NCI-H1105 treated with DMSO at 0.1 percent for 48 hours (cell line): ENCODE measurements at places on chromosomes 5 and 9.

DNA sequence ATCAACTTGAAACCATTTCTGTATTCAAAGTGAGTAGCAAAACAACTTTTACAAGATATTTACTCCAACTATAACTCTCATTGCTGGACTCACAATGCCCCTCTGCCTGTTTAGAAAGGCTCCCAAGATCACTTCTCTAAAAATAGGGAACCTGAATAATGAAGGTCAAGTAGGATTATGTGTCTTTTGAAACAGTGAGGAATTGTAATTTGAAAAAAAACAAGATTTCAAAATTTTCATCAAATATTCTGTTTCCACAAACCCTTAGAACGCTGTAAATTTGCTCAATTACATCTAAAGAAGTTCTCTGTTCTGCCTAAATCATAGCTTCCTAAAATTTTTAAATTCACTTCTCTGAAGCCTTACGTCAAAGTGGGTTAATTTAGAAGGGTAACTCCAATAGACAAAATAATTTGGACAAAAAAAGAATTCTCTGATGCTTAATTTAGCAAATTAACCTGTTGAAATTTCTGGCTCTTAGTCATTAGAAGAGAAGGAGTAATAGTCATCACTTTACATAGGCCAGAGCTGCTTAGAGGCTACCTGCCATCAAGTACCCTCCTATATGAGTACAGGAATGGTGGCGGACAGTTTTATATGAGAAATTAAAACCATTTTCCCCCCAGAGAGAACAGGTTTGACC is 4.0 kb downstream of the ELL2 start:
- DNase-seq = no peak

DNA sequence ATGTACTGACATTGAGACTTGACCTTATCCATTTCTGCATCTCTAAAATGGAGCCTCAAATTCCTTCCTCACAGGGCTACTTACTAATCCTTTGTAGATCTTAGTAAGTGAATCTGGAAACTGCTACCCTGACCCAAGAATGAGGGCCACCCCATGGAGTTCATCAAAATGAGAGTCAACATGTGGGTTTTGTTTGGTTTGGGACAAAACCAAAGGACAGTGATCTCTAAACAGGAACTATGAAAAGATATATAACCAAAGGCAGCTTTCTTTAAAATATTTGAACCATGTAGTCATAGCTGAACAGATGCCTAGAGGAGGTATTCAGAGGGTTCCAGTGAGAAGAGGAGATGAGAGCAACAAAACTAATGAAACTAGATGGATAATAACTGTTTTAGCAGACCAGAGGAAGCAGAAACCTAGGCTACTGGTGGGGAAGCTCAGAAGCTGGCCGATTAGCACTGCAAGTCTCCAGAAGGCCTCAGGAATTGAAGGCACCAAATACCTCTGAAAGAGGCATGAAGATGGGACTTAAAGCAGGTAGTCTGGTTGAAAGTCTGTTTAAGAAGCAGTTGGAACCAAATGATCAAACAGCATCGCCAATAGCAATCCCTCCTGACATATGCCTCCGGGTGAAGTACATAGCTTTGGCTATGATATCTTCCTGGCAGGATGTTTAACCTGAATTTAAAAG is 45.8 kb downstream of the THOC3 start:
- no peak for DNase-seq

- no peak for DNase-seq
Observed at GRCh38 chr5:62558941-62559340, 19.7 kb upstream of the LRRC70 start.

DNA sequence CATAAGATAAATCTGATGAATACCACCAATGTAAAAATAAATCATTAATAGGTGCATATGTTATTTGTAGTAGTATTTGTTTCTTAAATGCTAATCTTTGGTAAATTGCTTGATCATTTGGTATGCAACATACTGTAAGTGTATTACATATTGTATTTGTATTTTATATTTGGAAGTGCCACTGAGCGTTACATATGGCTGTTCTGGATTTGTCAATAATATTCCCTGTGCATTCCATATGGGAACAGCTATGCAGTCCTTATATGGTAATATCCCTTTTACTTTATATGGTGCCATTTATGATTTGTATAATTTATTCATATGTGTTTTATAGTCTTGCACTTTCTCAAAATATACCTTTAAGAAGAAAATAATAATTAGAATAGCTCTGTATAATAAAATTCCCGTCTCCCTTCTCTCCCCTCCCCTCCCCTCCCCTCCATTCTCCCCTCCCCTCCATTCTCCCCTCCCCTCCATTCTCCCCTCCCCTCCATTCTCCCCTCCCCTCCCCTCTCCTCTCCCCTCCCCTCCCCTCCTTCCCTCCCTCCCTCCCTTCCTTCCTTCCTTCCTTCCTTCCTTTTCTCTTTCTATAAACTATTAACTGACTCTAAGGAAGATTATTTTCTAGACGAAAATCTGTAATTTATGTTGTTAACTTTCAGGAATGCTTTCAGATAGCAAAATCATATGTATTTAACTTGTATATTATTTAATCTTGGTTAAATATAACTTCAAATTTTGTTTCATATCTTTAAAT is 241.4 kb downstream of the CSNK1G3 start:
- DNase-seq = no peak

DNA sequence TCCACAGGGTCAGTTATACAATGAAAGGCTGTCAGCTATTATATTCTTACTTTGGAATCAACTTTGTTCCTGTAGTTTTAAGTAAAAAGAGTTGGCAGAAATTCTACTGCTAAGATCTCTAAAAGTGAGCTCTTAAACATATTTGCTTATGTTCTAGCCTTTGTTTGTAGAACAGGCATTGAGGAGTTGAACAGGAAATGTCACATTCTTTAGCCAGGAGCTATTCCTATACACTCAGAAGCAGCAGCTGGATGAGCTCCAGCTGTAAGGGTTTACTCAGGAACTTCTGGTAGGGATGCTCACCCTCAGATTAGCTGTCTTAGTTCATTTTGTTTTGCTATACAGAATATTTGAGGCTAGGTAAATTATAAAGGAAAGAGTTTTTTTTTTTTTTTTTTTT is 22.4 kb upstream of the SPINK14 start:
- no peak for DNase-seq

DNA sequence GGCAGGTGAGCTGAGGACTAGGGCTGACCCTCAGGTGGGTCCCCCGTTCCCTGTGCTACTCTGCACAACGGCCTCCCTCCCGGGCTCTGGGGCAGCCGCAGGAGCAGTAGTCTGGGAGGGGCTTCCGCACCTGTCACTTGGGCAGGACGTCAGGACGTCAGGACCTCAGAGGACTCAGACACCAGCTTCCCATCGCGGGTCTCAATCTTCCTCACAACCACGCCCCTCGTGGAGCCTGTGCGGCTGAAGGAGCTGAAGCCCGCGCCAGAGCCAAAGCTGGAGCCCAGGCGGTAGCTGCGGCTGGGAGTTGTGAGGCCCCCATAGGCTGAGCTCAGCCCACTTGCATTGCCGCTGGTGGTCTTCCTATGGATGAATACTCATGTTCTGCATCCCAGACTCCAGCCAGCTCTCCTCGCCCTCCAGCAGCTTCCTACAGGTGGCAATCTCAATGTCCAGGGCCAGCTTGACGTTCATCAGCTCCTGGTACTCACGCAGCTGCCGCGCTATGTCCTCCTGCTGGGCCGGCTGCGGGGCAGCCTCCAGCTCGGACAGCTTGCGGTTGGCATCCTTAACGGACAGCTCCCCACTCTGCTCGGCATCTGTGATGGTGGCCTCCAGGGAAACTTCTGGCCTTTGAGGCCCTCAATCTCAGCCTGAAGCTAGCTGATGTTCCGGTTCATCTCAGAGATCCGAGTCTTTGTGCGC is 381.4 kb upstream of the RGMB start:
- no peak for DNase-seq

- no peak for DNase-seq
Observed at GRCh38 chr5:74186356-74187315, 453.9 kb downstream of the ENC1 start.

- DNase-seq = no peak
Observed at GRCh38 chr9:37997636-37998374, 71.2 kb downstream of the SHB start.

DNA sequence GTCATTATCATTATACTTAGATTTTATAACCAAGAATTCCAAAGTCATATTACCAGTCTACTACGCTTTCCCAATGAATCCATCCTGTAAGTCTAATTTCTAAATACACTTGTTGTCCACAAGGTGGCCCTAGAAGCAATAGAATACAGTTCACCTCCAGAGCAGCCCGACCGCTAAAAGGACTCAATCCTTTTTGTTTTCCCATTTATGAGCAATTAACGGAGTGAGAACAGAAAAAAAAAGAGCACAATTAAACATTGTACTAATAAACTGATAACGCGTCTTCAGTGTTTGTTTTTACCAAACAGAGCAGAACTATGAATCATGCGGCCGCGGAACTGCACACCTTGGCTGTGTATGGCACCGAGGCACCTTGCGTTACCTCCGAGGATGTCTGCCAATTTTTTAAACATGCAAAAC is 160.7 kb upstream of the DAPK1 start:
- peak; percentile 76 for DNase-seq

GRCh38 chr9:123945532-123945931 is 15.6 kb upstream of the DENND1A start:
- no peak for DNase-seq

- no peak for DNase-seq
Observed at GRCh38 chr5:39605588-39606575, 181.1 kb upstream of the DAB2 start.

- no peak for DNase-seq
Observed at GRCh38 chr9:8668231-8668630, 868.7 kb upstream of the DMAC1 start.

DNA sequence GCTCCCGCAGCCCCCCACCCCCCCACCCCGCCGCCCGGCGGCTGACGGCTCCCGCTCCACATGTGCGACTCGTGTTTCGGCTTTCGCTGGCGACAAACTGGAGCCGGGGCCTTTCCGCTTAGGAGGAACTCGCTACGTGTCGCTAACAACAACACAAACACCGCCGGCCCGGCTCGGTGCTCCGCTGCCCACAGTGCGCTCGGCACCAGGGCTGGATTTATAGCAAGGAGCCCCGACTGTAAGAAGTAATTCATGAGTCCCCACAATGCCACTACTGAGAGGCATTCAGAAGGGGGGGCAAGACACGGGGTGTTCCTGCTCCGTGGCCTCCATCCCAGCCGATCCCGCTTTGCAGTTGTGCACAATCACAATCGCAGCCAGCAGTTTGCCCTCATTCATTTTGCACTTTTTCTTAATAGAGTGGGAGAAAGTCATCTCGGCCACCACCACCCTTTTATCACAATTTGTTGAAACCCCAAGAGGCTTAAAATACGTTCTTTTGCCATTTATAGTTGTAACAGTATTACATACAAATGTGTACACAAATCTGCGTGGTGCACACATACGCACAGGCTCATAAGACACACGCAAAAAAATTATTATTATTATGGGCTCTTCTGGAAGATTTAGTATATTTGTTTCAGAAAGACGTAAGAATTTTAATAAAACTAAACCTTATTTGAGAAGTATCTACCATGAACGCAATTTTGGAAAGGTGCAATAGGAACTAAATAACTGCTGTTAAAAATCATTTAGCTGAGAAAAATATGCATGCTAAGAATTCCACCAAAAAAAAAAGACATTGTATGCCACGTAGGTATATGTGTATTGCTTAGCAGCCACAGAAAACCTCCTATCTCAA is 48.1 kb downstream of the EBF1 start:
- no peak for DNase-seq

DNA sequence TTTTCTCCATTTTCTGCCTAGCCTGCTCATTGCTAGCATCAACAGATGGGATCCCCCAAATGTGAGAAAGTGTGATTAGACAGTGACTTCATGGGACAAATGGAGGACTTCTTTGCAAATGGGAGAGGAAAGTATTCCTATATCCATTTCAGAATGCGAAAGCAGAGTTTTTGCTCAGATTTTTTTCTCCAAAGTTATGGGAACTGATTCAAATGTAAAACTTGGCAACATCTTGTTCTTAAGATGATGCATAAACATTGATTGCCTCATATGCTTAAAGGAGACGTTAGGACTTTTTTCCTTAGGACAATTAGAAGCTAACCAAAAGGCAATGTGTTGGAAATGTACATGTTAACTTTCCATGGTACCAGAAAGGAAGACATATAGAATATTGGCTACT is 704.3 kb upstream of the ZNF608 start:
- DNase-seq = no peak

DNA sequence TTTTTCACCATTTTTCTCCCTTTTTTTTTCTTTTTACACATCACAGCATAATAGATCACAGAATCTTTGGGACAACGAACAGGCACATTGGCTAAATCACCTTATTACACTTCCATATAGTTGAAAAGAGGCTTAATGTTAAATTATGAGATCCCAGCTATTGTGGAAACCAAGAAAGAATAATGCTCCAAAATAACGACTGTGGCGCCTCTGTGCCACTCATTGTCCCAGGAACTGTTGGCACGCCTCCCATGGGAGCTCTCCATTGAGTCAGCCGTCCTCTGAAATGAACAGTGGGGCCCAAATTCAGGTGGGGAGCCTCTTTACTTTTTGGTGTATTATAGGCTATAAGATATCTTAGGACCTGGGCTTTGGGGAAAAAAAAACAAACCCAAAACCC is 82.2 kb upstream of the NFIB start:
- DNase-seq = no peak

DNA sequence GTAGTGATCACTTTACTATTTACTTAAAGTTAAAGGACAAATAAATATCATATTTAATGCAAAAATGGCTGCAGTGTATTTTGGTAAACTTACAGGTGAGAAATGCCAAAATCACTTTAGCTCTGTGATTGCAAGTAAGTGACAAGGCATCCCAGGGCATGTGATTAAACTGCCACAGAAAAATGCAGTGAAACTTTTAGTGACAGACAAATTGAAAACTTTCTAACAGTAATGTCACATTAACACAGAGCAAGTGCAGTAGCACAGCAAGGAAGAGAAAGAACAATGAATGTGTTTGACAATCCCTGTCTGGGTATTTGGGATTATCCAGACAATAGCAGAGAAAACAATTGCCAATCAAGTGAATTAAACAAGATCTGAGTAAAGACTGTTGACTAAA is 606.8 kb downstream of the SLCO4C1 start:
- DNase-seq = no peak

- DNase-seq = no peak
Observed at GRCh38 chr9:3887786-3888496, 362.1 kb upstream of the RFX3 start.

DNA sequence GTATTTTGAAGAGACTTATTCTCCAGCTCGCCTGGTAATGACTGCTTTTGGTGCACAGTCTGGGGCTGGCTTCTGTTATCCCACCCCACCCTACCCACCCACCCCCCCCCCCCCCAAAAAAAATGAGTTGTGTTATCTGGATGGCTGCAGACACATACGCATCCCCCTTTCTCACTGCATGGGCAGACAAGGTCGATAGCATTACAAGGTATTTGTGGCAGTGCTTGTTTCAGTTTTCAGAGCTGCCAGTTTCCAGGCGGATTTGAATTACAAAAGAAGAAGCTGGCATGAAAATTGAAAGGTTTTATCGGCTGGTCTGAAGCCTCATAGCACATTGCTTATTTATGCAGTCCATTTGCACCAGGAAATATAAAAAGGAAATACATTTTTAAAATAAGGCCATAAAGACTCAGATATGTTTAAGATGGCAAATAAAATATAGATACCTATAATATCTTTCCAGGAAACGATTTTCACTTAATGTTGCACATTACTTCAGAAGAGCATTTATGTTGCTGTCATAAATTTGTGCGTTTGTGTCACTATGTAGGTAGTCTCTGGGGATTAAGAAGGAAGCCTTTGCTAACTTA is 85.1 kb upstream of the GRHPR start:
- DNase-seq = no peak
